ENCODE measurements at places on chromosomes 13 and 19. TPM values are rescaled to one million over a fixed set of nuclear protein-coding genes. Genes with fewer than 3 reads are reported as not detected.

Gene PRR12
- 32.3 TPM for total RNA-seq

Gene PCDH20
- total RNA-seq, result not detected

Gene SPRY2
- total RNA-seq, result 0.10 TPM

Gene DIS3
- total RNA-seq, result 55.4 TPM

Gene FUT1
- total RNA-seq, result 0.54 TPM

Gene ZNF460
- total RNA-seq, result 41.4 TPM

Gene ZNF208
- total RNA-seq, result not detected

Gene PTGER1
- total RNA-seq, result 0.44 TPM

Gene SPPL2B
- total RNA-seq, result 71.2 TPM

Gene ZNF575
- total RNA-seq, result 1.4 TPM

Gene PSG2
- not detected for total RNA-seq

Gene PSG11
- total RNA-seq, result not detected

Gene ZNF560
- not detected for total RNA-seq

Gene SHISA7
- not detected for total RNA-seq

Gene CRX
- total RNA-seq, result not detected

Gene DNAAF3
- not detected for total RNA-seq

Gene HIF3A
- not detected for total RNA-seq

Gene CELF5
- total RNA-seq, result 0.12 TPM

Gene NALCN
- not detected for total RNA-seq

Gene FFAR2
- total RNA-seq, result not detected

Gene RELB
- 77.5 TPM for total RNA-seq

Gene SCN1B
- total RNA-seq, result 1.1 TPM

Gene RFX1
- total RNA-seq, result 16.0 TPM

Gene ETV2
- total RNA-seq, result 0.98 TPM

Gene ICAM4
- 1.0 TPM for total RNA-seq

Gene RFPL4AL1
- not detected for total RNA-seq

Gene CEACAM1
- 9.6 TPM for total RNA-seq

Gene MCF2L
- not detected for total RNA-seq

Gene ZNF442
- 0.47 TPM for total RNA-seq

Gene ZNF578
- total RNA-seq, result 0.05 TPM

Gene C19orf44
- total RNA-seq, result 4.4 TPM

Gene SERPINE3
- not detected for total RNA-seq

Gene TPTE2
- not detected for total RNA-seq

Gene WBP4
- total RNA-seq, result 14.0 TPM

Gene ZNF559
- 5.0 TPM for total RNA-seq

Data from activated T-helper 1 cell treated with anti-CD3 and anti-CD28 coated beads, Interleukin-12 subunit alpha, Interleukin-12 subunit beta, Interleukin-2, Interleukin-4 antibody, amounts not matched to agents 30 ng/mL and 10 ng/mL and 1 ng/mL, durations not matched to agents 14 hours and 24 hours and 36 hours (primary cell).